Effector memory CD8-positive, alpha-beta T cell (primary cell): ENCODE measurements at places on chromosomes 12 and 14.

DNA sequence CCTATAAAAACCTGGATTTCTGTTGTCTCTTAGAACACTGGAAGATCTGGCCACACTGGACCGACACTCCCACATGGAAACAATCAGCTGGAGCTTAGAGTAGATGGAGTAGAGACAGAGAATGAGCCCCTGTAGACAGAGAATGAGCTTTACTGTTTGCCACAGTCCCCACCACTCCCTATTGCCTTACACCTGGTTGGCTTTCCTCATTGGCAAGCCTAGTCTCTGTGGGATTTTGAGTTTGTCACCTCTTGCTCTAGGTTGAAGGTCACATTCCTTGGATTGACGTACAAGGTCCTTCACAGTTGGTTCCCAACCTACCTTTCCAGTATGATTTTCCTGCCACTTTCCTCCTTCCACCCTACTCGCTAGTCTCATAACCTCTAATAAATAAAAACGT, 2.0 kb upstream of the HCAR1 start:
- no peak overlapping the region for H3K27ac ChIP-seq
- H3K36me3 ChIP-seq = no peaks in the 10 kb centered on the region
- no peak for DNase-seq
- peaks cover 41% of the 10 kb centered on the region for H3K27me3 ChIP-seq
- H3K4me1 ChIP-seq = no peaks in the 10 kb centered on the region

DNA sequence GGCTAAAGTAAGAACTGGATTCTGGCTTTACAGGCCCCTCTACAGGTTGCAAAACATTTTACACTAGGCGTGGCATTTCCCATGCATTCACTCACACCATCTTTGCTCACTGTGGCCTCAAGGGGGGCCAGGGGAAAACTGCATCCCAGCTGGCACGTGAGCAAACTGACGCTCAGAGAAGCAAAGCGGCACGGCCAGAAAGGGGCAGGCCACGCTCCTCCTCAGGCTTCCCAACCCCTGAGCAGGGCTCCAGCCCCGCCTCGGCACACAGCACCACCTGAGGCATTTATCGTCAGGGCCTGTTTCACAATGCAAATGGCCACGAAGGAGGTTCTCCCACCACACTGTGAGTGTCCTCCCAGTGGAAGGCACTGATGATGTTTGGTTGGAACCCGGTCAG, 90.8 kb downstream of the BCL11B start:
- H3K36me3 ChIP-seq = peaks cover 61% of the 10 kb centered on the region
- peaks cover 73% of the 10 kb centered on the region for H3K4me1 ChIP-seq
- no peaks in the 10 kb centered on the region for H3K27me3 ChIP-seq
- peak overlapping the region; percentile 92 for H3K27ac ChIP-seq
- DNase-seq = no peak

- no peaks in the 10 kb centered on the region for H3K27me3 ChIP-seq
- no peak overlapping the region for H3K4me3 ChIP-seq
- no peak for DNase-seq
- H3K27ac ChIP-seq = no peak overlapping the region
- H3K36me3 ChIP-seq = no peaks in the 10 kb centered on the region
Observed at GRCh38 chr14:68501614-68502052, 291.2 kb downstream of the ZFP36L1 start.

GRCh38 chr14:102530828-102531478, 21.4 kb upstream of the ANKRD9 start:
- no peak overlapping the region for H3K4me3 ChIP-seq
- H3K4me1 ChIP-seq = peaks cover under 1% of the 10 kb centered on the region
- DNase-seq = no peak
- no peak overlapping the region for H3K27ac ChIP-seq

DNA sequence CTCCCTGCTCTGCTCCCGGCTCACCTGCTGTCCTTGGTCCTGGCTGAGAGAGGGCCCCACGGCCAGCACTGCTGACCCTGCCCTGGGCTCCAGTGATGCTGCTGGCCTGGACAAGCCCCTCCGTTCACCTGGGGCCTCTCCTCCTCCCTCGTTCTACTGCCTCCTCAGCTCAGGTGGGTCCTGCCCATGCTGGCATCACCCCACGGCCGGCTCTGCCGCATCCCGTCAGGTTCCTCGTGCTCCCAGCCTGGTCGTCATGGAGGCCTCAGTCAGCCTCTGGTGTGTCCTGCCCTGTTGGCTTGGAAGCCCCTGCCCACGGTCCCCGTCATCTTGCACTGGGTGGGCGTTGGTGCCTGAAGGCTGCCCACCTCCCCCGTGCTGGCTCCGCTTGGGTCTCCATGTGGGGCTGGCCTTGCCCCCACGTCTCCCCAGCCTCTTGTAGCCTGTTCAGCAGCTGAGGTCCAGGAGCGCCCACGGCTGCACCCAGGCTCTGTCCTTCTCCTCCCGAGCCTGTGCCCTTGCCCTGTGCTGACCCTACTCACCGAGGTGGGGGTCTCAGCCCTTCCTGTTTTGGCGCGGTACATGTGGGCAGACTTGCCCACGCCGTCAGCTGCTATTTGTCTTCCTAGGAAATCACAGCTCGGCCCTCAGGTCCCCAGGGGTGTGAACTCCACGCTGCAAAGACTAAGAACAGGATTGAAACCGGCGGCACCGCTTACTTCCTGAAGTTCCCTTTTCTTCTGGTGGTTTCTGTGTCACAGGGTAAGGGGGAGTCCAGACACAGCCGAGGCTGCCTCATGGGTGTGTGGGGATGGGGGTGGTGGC, 121.6 kb downstream of the TMEM121 start:
- DNase-seq = no peak
- H3K4me3 ChIP-seq = peak overlapping the region; percentile 54
- no peak overlapping the region for H3K27ac ChIP-seq
- peaks cover 43% of the 10 kb centered on the region for H3K27me3 ChIP-seq
- peaks cover 2% of the 10 kb centered on the region for H3K36me3 ChIP-seq

DNA sequence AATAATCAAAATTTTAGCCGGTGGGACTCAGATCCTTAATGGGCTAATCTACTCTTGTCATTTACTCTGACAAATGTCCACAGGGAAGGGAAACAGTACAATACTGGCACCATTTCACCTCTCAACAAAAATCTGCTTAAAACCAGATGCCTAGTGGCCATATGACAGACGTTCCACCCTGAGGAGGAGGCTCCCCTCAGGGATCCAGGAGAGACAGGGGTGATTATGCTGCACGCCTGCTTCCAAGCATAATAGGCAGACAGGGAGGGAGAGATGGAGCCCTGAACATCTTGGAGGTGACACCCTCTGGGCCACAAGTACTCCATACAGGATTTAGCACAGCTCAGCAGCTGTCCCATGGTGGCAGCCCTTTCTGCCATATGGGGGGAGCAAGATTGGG, 24.8 kb upstream of the AKAP6 start:
- H3K4me3 ChIP-seq = no peak overlapping the region
- no peak for DNase-seq
- H3K4me1 ChIP-seq = no peaks in the 10 kb centered on the region

- no peak overlapping the region for H3K27ac ChIP-seq
- DNase-seq = no peak
- no peaks in the 10 kb centered on the region for H3K27me3 ChIP-seq
- no peak overlapping the region for H3K4me3 ChIP-seq
- H3K36me3 ChIP-seq = no peaks in the 10 kb centered on the region
Observed at GRCh38 chr12:81414441-81414840, 336.6 kb downstream of the ACSS3 start.

DNA sequence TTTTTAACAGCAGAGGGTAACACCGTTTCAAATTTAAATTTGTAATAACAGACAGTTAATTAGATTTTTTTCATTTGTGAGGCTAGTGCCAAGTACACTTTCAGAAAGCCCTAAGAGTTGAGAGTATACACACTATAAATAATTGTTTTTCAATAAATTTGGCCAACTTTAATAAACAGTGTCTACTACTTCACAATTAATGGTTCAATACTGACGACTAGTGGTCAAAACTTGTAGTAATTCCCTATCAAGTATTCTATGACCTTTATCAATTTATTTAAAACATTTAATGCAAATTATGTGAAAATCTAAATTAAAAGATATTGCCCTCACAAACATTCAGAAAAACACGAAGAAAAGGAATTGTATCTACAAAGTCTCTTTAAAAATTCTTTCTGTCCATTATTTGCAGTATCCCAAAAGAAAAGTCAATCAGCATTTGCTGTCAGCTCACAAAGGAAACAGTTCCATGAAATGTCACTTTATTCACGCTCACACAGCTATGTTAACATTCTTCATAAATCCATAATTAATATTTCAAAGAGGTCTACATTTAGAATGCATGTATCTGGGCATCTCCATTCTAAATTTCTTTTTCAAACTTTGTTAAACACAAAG, 91.2 kb downstream of the CEP128 start:
- H3K36me3 ChIP-seq = no peaks in the 10 kb centered on the region
- H3K27me3 ChIP-seq = no peaks in the 10 kb centered on the region
- DNase-seq = no peak
- no peak overlapping the region for H3K27ac ChIP-seq
- H3K4me1 ChIP-seq = no peaks in the 10 kb centered on the region

GRCh38 chr12:71958993-71959578, 20.4 kb downstream of the TPH2 start:
- no peaks in the 10 kb centered on the region for H3K36me3 ChIP-seq
- no peak overlapping the region for H3K4me3 ChIP-seq
- H3K27ac ChIP-seq = no peak overlapping the region
- peaks cover 29% of the 10 kb centered on the region for H3K27me3 ChIP-seq
- no peaks in the 10 kb centered on the region for H3K4me1 ChIP-seq

DNA sequence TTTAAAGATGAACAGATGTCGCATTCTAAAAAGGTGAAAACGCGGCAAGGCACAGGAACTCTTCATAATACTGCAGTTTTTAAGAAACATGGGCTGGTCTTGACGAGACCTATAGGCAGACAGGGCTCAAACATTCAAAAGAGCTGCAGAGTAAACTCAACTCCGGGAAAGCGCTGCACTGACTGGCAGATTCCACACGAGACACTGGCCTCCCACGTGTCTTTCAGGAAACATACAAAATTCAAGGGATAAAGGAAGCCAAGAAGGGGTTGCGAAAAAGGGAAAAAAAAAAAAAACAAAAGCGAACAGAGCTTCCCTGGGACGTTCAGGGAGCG, 614 bp upstream of the ARF6 start:
- peak overlapping the region; percentile 82 for H3K4me3 ChIP-seq
- peak overlapping the region; percentile 96 for H3K27ac ChIP-seq
- H3K4me1 ChIP-seq = peaks cover 27% of the 10 kb centered on the region
- peaks cover 50% of the 10 kb centered on the region for H3K36me3 ChIP-seq
- DNase-seq = peak; percentile 44

- DNase-seq = no peak
- H3K4me3 ChIP-seq = no peak overlapping the region
- no peaks in the 10 kb centered on the region for H3K4me1 ChIP-seq
- H3K36me3 ChIP-seq = peaks cover 22% of the 10 kb centered on the region
Observed at GRCh38 chr12:120702637-120703036, 7.6 kb upstream of the UNC119B start.

- no peaks in the 10 kb centered on the region for H3K27me3 ChIP-seq
- DNase-seq = no peak
- no peaks in the 10 kb centered on the region for H3K36me3 ChIP-seq
- H3K27ac ChIP-seq = no peak overlapping the region
- H3K4me3 ChIP-seq = no peak overlapping the region
- no peaks in the 10 kb centered on the region for H3K4me1 ChIP-seq
Observed at GRCh38 chr14:54927551-54927950, 24.9 kb upstream of the GCH1 start.

DNA sequence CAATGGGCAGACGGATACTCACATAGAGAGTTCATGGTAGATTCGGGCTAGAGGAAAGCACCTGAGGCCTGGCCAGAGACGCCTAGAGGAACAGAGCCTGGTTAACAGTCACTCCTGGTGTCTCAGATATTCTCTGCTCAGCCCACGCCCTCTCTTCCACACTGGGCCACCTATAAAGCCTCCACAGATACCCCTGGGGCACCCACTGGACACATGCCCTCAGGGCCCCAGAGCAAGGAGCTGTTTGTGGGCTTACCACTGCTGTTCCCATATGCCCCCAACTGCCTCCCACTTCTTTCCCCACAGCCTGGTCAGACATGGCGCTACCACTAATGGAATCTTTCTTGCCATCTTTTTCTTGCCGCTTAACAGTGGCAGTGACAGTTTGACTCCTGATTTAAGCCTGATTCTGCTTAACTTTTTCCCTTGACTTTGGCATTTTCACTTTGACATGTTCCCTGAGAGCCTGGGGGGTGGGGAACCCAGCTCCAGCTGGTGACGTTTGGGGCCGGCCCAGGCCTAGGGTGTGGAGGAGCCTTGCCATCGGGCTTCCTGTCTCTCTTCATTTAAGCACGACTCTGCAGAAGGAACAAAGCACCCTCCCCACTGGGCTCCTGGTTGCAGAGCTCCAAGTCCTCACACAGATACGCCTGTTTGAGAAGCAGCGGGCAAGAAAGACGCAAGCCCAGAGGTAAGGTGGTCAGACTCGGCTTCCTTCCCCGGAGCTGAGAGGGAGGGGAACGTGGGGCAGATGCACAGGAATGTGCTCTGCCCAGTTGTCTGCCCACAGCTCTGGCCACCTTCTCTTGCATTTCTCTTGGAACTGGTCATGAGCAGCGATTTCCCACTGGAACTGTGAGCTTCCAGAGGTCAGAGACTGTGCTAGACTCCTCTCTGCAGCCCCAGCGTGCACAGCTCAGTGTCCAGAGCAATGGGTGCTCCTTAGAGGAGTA, at the start of gene CD4:
TSS of gene CD4 (plus strand) at position 557 of the 953 bp plus-strand sequence. CDS start 10,611 bp downstream, outside the sequence.
- H3K27ac ChIP-seq = peak within 1 kb of the TSS; percentile 1
- H3K27me3 ChIP-seq = peaks cover 8% of the 10 kb centered on the region

DNA sequence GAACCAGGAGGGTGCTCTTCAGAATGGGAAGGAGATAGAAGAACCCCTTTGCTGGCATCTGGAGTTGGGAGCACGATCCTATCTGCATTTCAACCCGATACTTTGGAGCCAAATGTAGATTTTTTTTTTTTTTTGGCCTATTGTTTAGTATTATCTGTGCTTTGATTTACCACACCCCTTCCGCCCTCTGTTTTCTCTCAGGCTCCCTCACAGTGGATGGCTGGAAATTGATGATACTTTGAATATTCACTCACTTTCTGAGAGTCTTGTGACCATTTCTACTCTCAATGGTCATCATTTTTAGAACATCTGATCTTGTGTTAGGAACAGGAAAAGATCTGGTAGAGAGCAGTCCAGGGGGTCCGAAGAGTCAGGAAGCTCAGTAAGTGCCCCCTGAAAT, 9.0 kb downstream of the TSPAN9 start:
- no peak overlapping the region for H3K4me3 ChIP-seq
- H3K4me1 ChIP-seq = peaks cover 3% of the 10 kb centered on the region
- no peaks in the 10 kb centered on the region for H3K36me3 ChIP-seq
- H3K27me3 ChIP-seq = no peaks in the 10 kb centered on the region

GRCh38 chr12:13530966-13531365, 334.4 kb downstream of the EMP1 start:
- no peak overlapping the region for H3K4me3 ChIP-seq
- DNase-seq = no peak
- no peaks in the 10 kb centered on the region for H3K4me1 ChIP-seq
- H3K36me3 ChIP-seq = no peaks in the 10 kb centered on the region

GRCh38 chr12:50862316-50862715, 19.6 kb downstream of the TMPRSS12 start:
- no peak overlapping the region for H3K27ac ChIP-seq
- no peak for DNase-seq
- H3K4me1 ChIP-seq = no peaks in the 10 kb centered on the region
- no peak overlapping the region for H3K4me3 ChIP-seq
- H3K36me3 ChIP-seq = peaks cover 2% of the 10 kb centered on the region
- H3K27me3 ChIP-seq = peaks cover 33% of the 10 kb centered on the region

- DNase-seq = no peak
- peaks cover 55% of the 10 kb centered on the region for H3K27me3 ChIP-seq
- H3K4me1 ChIP-seq = no peaks in the 10 kb centered on the region
- H3K36me3 ChIP-seq = peaks cover 6% of the 10 kb centered on the region
Observed at GRCh38 chr12:94768398-94769046, 118.2 kb upstream of the TMCC3 start.

- no peak overlapping the region for H3K4me3 ChIP-seq
- no peaks in the 10 kb centered on the region for H3K36me3 ChIP-seq
- H3K27ac ChIP-seq = no peak overlapping the region
- H3K27me3 ChIP-seq = peaks cover 48% of the 10 kb centered on the region
- no peaks in the 10 kb centered on the region for H3K4me1 ChIP-seq
Observed at GRCh38 chr14:95863295-95863694, 13.3 kb upstream of the TUNAR start.
